ENCODE measurements at places on chromosomes 2 and 18.

GRCh38 chr2:41710944-41711343 is 336.9 kb upstream of the PKDCC start:
- DNase-seq: no peak

- no peak for DNase-seq
Observed at GRCh38 chr2:24307961-24308360, 52.4 kb downstream of the ITSN2 start.

GRCh38 chr2:19649785-19650380 is 251.9 kb downstream of the TTC32 start:
- DNase-seq: no peak

GRCh38 chr2:44884231-44884630 is 57.3 kb upstream of the SIX3 start:
- DNase-seq: no peak

- no peak for DNase-seq
Observed at GRCh38 chr2:186093174-186093573, 354.6 kb downstream of the FSIP2 start.

DNA sequence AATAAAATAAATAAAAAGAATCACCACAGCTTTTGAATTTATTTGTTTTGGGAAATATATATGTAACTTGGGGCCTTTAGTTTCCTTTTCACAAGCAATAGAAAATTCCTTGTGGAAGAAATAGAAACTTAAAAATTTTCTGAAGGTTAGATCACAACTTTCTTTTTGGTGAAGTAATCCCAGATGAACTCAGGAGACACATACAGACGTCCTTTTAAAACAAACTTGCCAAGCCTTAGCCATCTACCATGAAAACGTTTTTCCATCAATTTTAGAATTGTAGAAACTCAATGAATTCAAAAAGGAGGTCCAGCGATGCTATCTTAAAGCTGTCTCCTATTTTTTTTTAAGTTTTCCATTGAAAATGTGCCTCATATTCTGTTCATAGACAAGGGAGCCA is 225.6 kb downstream of the ASXL3 start:
- no peak for DNase-seq

GRCh38 chr2:232626584-232626983 is 6.8 kb upstream of the EFHD1 start:
- DNase-seq: no peak

- DNase-seq: no peak
Observed at GRCh38 chr2:54668711-54669110, 54.8 kb upstream of the EML6 start.
